Activated effector memory CD4-positive, alpha-beta T cell treated with anti-CD3 and anti-CD28 coated beads, Interleukin-2, amount 50 U/mL, for 16 hours (primary cell): ENCODE measurements at places on chromosomes 13 and 19.
A peak's percentile ranks its signal among the peaks of the same experiment; 100 is the strongest.

- DNase-seq: peak; percentile 89
Measured at GRCh38 chr19:32675720-32676185, at the start of gene RGS9BP. Gene RGS9BP (plus strand): TSS chr19:32675848. CDS start chr19:32676264, 416 bp downstream.

GRCh38 chr13:106373989-106374572, 161.4 kb downstream of the EFNB2 start:
- DNase-seq: no peak

- DNase-seq: no peak
Measured at GRCh38 chr13:44989941-44990340, 603 bp downstream of the GPALPP1 start.

DNA sequence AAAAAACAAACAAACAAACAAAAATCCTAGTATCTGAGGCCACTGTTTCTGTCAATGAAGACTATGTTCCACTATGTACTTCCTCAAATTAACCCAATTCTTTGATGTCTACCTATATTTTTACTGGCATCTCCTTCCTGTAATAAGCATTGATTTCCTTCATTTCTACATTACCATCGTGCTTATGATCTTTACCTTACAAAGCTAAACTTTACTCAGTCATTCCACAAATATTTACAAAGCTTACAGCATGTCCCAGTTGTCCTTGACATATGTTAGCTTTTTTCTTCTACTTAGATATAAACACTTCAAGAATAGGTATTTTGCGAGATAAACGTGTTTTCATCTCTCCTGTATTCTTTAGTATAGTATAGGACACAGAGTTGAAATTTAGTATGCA, 1090.9 kb downstream of the PCDH9 start:
- DNase-seq: no peak

DNA sequence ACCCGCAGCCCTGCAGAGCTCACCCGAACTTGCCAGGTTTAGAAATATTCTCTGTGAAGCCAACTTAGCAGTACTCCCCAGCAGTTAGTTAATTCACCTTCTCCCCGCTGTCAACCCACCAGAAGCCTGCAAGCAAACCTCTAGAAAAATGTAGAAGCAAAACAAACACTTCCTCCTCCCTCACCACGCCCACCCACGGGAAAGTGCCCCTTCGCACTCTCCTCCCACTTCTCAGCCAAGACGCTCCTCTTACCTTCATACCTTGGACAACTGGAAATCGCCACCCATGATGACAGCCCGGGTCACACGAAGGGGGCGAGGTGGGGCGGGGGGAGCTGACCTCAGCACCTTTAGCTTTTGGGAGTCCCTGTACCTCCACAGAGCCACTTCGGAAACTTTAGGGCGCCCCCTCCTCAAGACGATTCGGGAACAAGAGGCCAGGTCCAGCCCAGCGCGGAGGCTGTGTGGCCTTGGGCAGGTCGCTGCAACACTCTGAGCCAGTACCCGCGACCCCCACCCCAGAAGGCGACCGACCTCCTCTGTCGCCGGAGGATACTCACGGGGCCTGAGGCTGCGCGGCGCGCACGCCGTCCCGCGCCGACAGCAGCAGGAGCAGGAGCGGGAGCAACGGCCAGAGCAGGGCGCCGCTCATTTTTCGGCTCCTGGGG, 485 bp downstream of the CPAMD8 start:
- peak; percentile 66 for DNase-seq

DNA sequence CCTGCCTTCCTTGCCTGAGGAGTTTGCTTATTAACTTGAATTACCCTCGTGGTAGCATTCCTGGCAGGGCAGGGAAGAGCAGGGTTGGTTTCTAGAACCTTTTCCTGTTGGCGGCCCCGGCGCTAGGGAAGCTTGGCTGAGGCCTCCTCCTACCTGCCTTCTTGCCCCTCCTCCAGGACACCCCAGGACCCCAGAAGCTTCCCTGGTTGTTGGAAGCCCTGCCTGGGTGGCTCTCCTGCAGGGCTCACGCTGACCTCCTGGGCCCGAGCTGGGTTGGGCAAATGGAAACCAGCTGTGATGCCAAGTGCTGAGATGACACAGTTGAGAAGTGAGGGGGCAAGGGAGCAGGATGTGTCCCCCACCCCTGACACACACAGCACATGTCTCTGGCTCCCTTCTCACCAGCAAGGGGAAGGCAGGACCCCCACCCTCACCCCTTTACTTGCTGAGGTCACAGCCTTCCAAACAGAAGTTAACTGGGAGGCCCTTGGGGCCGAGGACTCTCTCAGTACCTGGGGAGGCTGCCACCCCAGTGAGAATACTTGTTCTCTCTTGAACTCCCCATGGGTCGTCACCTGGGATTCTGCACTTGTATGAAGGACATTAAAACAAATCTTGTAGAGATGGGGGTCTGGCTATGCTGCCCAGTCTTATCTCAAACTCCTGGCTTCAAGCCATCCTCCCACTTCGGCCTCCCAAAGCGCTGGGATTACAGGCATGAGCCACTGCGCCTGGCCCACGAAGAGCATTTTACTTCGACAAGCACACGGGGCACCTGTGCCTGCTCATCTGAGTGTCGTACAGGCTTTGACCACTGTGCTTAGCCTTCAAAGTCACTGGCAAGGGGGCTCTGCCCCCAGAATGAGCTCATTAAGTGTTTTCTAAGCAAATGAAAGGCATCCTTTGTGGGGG, 10.5 kb downstream of the CEBPA start:
- DNase-seq: no peak

- no peak for DNase-seq
Measured at GRCh38 chr13:26024558-26024957, 27.3 kb downstream of the SHISA2 start.

- DNase-seq: no peak
Measured at GRCh38 chr13:24339937-24340607, 30.7 kb downstream of the C1QTNF9 start.

DNA sequence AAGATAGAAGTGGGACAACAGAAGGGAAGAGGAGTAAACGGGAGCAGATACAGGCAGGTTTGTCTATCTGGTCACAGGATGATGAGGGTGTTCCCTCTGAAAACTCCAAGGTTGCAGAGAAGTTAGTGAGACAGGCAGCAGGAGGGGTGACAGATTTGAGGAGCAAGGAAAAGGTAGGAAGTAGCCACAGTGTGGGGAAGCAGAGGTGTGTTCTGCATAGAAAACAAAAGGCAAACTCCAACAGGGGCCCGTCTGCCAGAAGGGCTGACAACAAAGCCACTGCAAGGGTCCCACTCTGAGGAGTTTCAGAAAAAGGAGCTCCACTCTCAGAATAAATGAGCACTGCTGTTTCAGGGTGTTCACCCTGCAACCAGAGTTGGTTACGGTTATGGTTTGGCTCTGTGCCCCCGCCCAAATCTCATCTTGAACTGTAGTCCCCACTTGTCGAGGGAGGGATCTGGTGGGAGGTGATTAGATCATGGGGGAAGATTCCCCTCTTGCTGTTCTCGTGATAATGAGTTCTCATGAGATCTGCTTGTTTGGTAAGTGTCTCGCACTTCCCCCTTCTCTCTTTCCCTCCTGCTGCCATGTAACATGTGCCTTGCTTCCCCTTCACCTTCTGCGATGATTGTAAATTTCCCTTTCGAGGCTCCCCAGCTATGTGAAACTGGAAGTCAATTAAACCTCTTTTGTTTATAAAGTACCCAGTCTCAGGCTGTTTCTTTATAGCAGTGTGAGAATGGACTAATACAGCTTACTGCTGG, 32.1 kb downstream of the SMAD9 start:
- DNase-seq: no peak

- DNase-seq: no peak
Measured at GRCh38 chr19:9700229-9700981, 25.5 kb upstream of the ZNF562 start.
